ENCODE measurements at places on chromosomes 6 and 20.

- DNase-seq: no peak
These were observed 99.4 kb downstream of the HDGFL1 start for GRCh38 chr6:22668717-22669116.

GRCh38 chr6:133248241-133249001, 7.3 kb downstream of the EYA4 start:
- DNase-seq: no peak

DNA sequence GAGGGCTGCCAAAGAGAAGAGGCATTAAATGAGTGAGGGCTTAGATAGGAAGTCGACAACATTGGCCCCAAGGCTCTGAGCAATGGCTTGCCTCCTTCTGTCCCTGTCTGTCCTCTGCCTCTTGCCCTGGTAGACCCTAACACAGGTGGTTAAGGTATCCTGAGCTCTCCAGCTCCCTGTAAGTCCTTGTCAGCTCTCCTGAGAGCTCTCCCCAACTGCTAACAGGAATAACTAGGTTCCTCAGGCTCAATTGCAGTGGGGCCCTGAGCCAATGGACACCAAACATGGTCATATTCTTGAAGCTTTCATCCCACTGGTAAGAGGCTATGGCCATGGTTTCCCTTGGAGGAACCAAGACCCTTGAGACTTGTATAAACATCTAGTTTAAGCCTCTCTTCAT, 5.0 kb upstream of the CPNE1 start:
- DNase-seq: no peak

- DNase-seq: no peak
These were observed 197.4 kb downstream of the PTPRK start for GRCh38 chr6:128323011-128323410.

DNA sequence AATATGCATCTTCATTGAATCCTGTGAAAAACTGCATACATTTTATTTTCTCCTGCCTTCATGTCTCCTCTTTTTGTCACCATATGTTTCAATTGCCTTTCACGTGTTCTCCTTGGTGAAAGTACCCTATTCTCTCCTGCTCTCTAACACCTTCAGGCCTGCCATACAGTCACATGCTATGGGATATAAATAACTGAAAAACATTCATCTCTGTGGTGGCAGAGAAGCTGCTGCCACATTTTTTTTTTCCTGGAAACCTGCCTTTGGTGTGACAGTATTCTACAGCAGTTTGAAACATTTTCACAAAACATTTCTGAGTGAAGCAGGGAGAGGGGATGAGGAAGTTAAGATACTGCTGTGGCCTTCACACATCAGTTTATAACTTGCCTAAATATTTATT, 44.8 kb upstream of the FBXL4 start:
- no peak for DNase-seq

DNA sequence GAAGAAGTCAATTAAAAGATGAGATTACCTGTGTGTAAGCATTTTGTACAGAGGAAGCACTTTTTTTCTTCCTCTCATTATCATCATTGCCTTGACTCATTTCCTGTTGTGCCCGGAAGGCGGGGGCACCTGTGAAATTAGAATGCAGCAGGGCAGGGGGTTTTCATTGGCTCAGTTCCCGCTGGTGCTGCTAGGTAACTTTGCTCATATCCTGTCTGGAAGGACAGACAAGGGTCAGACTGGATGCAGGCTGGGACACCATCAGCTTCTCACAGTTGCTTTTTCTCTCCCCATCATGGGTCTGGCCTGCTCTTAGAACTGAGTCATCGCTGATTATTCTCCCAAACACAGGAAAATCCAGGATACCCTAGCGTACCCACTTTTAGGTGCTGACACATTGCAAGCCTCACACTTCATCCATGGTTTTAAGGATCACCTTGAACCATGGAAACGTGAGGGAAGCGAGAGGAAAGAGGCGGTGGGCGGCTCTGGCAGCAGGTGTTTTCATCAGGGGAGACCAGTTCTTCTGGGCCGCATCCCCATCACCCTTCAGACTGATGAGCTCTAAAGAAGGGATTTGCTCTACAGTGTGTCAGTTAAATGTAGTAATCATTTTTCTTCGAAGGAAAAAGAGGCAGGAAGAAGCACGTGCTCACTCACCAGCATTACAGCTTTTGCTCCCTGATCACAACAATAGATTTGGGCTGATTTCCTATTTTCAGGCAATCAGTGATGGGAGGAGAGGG, 195.7 kb upstream of the SASH1 start:
- DNase-seq: no peak

DNA sequence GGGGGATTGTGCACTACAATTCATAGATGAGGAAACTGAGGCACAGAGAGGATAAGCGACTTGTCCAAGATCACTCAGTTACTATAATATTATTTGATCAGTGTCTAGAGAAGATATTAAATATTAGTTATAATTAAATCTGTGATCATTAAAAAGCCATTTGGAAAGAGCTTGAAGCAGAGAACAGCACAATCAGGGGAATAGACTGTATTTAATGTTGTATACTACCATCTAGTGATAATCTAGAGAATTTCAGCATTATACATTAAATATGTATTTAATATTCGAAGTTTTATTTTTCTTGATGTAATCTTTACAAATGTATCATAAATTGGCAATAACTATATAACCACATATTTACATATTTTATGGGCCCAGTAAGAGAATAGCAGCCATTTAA, 20.1 kb upstream of the MTCL3 start:
- DNase-seq: peak; percentile 50

Data from MM.1S (cell line).